ENCODE measurements at places on chromosomes 6 and 20.

GRCh38 chr6:168713839-168714238 is 272.9 kb downstream of the SMOC2 start:
- no peak for DNase-seq

GRCh38 chr6:116265041-116265829 is 11.4 kb upstream of the TSPYL4 start:
- no peak for DNase-seq

DNA sequence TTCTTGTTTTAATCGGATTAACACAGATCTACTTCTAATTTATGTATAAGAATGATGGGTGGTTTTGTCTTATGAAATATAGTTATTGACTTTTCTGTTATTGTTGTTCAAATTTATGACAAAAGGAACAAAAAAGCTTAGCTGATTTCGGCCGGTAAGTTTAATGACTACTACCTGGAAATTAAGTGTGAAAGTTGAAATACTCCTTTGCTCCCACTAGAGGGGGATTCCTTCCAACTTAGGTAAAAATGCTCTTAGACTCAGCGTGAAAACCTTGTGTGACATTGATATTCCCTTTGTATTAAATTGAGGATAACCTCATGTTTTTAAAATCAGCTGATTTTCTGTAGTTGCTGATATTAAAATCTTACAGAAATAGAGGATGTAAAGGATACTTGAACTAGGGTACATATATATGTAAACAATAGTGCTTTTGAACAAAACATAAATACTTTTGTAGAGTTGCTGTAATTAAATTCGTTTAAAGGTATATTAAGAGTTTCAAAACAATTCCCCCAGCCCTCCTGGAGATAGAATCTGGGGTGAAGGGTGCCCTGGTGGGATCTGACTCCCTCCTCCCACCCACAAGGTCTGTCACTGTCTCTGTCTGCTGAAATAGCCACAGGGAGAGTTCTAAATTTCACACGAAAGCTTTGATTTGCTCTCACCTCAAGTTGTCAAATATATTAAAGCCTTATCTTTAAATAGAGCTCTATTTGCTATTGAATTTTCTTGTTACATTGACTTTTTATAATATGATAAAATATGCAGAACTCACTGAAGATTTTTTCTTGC is 257.5 kb downstream of the ARID1B start:
- DNase-seq, result no peak

- DNase-seq, result no peak
These were observed 374.2 kb downstream of the ZFAND3 start for GRCh38 chr6:38193481-38194281.

DNA sequence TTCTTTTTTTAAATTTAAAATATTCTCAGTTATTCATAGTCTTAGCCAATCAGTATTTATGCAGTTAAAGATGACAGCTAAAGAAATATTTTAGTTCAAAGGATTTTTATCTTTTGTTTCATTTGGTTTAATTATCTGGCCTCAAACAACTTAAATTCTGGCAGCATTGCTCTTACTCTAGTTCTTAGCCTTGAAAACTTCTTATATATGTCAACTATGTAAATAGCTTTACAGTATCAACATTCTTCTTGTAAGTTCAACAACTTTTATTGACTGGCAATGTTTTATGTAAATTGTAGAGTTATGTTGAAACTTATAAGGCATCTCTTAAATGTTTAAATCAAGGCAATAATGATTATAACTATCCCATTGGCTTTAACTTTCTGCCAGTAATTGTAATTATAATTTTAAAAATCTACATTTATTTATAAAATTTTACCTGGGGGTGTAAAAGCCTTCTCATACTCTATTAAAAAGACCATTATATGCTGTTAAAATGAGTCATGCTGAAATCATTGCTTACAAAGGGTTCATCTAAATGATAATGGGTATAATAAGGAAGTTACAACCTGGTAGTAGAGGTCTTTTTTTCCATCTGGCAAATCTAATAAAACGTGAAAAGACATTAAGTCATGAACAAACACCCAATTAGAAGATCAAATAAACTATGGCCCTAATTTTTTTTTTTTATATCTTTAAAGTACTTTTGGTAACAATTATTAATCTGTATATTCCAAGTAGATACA is 45.8 kb upstream of the FAM184A start:
- no peak for DNase-seq

DNA sequence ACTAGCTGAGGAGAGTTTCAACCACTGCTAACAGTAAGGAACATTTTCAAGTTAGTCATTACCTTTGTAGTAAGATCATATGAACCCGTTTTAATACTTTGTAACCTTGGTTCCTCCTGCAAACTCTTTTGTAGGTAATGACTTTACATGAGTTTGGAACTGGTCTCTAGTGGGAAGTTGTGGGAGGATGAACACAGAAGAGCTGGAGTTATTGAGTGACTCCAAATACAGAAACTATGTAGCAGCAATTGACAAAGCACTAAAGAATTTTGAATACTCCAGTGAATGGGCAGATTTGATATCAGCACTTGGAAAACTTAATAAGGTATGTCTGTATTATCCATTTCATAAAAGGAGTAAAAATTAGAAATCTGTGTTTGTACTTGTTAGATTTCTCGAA is 29.3 kb downstream of the DOP1A start:
- no peak for DNase-seq

DNA sequence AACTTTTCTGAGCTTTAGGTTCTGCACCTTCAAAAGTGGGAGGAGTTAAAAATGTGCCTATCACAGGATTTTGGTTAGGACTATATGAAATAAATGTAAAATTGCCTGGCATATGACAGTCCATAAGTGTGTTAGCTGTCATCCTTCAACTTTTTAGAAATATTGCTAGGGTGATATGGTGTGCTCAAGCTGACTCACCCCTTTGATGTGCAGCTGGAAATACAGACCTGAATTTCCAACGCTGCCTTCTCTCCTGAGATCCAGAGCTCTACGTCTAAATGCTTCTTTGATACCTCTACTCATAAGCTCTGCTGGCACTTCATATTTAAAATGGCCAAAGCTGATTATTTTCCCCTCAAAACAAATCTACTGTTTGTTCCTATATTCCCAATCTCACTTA is 2.7 kb downstream of the SLC35B3 start:
- DNase-seq, result no peak

- DNase-seq, result no peak
These were observed 21.7 kb downstream of the TGM6 start for GRCh38 chr20:2402271-2402980.

DNA sequence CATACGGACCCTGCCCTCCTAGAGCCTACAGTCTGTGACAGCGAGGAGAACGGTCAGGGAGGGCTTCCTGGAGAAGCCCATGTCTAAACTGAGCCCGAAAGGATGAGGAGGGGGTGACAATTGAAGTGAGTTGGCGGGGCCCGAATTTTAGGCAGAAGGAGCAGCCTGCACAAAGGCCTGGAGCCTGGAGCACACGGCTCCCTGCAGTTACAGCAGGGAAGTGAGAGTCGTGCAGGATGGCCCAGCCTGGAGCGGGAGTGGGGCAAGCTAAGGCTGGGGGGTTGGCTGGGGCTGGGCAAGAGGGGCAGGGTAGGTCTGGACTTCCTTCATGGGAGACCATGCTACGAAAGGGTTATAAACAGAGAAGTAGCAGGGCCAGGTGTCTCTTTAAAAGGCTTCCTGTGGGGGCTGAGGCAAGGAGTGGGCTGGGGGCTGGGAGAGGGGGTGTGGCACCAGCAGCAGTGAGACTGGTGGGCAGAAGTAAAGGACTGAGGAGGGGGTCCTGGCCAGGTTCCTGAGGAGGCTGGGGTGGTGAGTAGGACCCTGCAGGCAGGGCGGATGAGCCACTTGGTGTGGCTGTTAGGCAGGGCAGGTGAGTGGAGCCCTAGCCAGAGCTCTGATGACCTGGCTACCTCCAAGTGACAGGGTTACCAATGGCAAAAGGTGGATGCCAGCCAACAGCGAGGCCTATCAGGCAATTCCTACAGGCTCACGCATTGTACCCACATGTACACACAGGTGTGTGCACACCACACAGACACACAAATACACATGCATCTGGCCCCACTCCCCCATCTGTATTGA is 119.2 kb downstream of the MRPL14 start:
- DNase-seq, result no peak

- DNase-seq, result no peak
These were observed 82.4 kb upstream of the TCF21 start for GRCh38 chr6:133806382-133807140.

DNA sequence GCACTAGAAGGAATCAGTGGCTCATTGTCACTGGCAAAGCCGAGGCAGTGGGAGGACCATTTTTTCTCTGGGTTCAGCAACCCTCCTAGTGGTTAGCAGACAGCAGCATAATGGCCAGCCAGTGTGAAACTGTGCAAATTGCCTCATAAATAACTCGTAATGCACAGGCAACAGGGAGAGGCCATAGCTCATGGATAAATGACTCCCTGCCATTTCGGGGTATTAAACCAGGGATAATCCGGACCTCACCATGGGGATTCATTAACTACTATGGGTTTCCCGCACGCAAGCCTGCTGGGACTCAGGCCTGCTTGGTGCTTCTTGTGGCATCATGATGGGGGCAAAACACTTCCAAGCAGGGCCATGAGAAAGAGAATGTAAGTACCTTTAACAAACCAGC is 158.2 kb upstream of the CHD6 start:
- DNase-seq, result no peak

- no peak for DNase-seq
These were observed 28.3 kb upstream of the PDYN start for GRCh38 chr20:2022163-2022562.

DNA sequence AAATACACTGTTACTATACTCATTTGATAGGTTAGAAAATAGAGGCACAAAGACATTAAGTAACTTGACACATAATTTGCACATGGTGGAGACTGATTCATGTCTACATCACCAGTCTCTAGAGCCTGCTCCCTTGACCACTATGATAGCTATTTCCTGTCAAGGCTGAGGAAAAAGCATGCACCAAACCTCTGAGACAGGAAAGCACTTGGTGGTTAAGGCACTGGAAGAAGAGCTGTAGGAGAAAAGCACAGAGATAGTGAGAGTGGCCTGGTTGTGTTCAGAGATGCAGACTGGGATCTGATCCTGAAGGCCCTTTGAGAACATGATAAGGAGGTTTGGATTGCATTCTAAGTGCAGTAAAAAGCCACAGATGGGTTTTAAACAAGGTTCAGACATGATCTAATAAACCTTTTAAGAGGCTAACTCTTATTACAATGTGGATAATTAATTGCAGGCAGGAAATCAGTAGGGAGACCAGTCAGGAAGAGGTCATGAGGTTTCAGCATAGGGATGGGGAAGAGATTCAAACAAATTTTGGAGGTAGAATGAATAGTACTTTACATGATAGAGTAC is 168.9 kb downstream of the PHF3 start:
- DNase-seq, result no peak

DNA sequence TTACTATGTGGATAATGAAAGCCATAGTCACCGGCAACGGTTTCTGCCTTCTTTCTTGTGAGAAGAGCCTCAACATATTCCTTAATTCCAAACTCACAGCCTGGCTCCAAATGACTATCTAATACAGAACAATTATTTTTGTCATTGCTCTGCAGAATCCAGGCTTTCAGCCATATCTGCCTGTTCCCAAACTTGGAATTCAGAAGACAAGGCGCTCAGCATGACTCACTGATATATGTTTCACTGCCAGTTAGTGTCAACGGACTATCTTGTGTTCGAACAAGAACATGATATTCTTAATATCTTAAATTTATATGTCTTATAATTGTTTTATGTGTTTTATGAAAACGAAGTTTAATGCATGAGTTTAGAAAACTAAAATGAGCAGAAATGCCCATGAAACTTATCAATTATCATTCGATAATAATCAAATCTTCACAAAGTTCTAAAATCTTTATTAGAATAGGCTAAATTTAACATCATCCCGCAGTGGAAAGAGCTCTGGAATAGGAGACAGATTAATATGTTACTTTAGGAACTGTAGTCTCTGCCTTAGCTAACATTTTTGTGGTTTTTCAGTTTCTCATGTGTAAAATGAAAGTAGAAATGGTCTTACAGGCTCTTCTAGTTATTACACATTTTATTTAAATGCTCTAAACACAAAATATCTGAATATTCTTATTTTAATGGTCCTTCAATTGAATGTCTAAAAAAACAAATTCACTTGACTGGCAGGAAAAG is 669.3 kb upstream of the GJE1 start:
- DNase-seq, result no peak

DNA sequence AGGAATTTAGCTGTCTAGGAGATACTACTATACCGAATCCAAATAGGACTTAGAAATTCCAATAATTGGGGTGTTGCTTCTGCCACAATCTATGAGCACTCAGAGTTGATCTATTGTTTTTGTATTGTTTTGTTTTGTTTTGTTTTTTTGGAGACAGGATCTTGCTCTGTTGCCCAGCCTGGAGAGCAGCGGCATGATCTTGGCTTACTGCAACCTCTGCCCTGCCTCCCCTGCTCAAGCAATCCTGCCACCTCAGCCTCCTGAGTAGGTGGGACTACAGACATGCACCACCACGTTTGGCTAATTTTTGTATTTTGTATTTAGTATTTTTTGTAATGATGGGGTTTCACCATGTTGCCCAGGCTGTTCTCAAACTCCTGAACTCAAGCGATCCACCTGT is 7.4 kb downstream of the ACSS2 start:
- no peak for DNase-seq

GRCh38 chr6:43667245-43668150 is 20.1 kb downstream of the MRPS18A start:
- DNase-seq, result peak; percentile 74

DNA sequence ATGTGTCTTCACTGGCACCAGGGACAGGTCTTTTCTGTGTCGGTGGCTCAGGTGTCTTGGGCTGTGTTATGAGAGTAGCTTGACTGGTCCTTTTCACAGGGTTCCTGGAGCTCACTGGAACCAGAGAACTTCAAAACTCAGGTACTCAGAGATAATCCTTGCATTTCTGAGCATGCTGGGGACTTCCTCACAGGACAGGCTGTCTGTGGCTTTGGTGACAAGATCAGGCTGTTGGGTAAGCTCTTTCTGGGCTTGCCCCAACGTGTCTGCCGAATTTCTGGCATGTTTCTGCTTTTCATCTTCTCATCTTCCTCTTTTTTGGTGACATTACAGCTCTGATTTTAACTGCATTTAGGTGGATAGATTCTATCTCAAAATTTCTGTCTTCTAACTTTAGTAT is 270.0 kb downstream of the CDH26 start:
- no peak for DNase-seq
